GM12864 (cell line): ENCODE measurements at places on chromosomes 1 and 21.

GRCh38 chr1:232319072-232319471 lies 310.9 kb downstream of the SIPA1L2 start:
- no peak for DNase-seq

DNA sequence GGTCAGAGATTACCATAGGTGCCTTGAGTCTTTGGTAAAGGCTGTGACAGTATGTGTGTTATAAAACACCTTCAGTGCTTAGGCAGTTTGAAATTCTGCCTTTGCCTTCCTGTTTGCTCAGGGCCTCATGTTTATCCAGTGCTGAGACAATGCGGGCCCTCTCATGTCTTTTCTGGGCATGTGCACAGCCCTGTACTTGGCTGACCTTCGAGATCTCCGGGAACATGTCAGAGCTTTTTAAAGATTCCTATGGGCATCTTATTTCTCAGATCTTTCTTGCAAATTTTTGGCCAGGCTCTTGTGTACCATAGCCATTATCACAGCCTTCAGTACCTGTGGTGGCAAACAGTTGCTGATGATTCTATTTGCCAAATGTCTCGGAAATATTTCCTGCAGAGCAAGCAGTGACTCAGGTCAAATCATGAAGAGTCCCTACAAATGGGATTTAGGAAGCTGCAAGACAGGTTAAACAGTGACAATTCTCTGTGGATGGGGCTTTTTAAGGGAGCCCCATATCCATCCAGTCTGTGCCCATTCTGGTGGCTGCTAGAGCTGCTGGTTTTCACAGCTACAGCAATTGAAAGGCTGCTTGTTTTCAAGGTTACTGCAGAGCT lies 42.1 kb downstream of the HOOK1 start:
- DNase-seq: no peak

GRCh38 chr1:110443451-110443850 lies 7.5 kb upstream of the PROK1 start:
- DNase-seq: no peak

DNA sequence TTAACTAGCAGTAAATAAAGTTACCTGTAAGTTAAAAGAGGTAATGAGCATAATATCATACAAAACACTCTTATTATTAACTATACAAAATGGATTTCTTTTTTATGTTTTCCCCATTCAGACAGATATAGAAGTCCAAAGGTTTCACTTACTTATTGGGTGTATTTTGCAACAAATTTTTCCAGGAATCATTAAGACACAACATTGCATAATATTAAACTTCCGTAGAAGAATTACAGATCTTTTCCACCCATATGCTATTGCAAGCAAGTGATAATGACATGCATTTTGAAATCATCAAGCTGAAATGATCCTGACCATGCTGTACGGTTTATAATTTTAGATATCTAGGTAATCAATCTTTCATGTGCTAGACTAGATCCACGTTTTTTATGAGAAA lies 957.0 kb downstream of the NCAM2 start:
- DNase-seq: no peak

- no peak for DNase-seq
Observed at GRCh38 chr1:236602171-236602570, 2.1 kb downstream of the HEATR1 start.

- no peak for DNase-seq
Observed at GRCh38 chr1:116415699-116416533, 42.9 kb downstream of the ATP1A1 start.

- DNase-seq: no peak
Observed at GRCh38 chr1:67524143-67525052, 94.2 kb upstream of the SERBP1 start.

- no peak for DNase-seq
Observed at GRCh38 chr21:44730028-44730395, 18.6 kb upstream of the TSPEAR start.

- no peak for DNase-seq
Observed at GRCh38 chr1:212070720-212071302, 35.3 kb downstream of the DTL start.

GRCh38 chr1:173954179-173954578 lies 37.1 kb upstream of the SERPINC1 start:
- DNase-seq: no peak

GRCh38 chr1:68495532-68495931 lies 1.4 kb downstream of the DEPDC1 start:
- no peak for DNase-seq

DNA sequence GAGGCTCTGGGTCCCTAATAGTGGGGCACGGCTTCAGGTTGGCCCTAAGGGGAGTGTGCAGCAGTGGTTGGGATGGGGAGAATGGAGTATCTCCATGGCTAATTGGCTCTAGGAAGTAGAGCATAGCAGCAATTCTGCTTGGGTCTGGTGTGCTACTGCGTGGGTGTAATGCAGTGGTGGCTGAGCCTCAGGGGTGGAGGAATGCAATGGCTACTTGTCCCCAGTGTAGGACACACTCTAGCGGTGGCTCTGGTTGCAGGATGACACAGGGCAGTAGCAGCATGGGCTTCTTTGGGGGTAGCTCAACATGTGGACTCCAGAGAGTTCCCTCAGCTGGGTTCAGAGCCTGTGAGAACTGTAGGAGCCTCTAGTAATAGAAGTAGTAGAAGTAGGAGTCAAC lies 91.2 kb upstream of the FAM78B start:
- DNase-seq: no peak

DNA sequence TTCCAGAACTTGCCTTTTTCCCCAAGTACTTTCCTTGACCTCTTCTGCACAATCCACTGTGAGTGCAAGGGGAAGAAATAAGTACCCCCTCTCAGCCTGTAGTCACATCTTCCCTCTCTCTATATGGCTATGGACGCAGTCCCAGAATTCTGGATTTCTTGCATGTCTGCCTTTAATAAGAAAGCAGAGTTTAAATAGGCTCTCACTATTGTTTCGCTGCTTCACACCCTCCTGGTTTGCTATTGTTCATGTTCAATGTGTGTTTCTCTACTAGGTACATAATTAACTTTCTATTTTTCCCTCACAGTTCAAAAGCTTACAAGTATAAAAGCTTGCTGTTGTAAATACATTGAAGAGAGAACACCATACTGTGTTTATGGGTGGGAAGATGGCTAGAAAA lies 181.5 kb upstream of the C1orf105 start:
- no peak for DNase-seq

- no peak for DNase-seq
Observed at GRCh38 chr1:198491596-198491995, 48.9 kb downstream of the ATP6V1G3 start.

- DNase-seq: no peak
Observed at GRCh38 chr1:19734056-19734455, 65.7 kb downstream of the TMCO4 start.

GRCh38 chr1:85295006-85295431 lies 18.6 kb upstream of the BCL10 start:
- DNase-seq: no peak

GRCh38 chr21:45769294-45769693 lies 125.8 kb downstream of the PCBP3 start:
- no peak for DNase-seq

DNA sequence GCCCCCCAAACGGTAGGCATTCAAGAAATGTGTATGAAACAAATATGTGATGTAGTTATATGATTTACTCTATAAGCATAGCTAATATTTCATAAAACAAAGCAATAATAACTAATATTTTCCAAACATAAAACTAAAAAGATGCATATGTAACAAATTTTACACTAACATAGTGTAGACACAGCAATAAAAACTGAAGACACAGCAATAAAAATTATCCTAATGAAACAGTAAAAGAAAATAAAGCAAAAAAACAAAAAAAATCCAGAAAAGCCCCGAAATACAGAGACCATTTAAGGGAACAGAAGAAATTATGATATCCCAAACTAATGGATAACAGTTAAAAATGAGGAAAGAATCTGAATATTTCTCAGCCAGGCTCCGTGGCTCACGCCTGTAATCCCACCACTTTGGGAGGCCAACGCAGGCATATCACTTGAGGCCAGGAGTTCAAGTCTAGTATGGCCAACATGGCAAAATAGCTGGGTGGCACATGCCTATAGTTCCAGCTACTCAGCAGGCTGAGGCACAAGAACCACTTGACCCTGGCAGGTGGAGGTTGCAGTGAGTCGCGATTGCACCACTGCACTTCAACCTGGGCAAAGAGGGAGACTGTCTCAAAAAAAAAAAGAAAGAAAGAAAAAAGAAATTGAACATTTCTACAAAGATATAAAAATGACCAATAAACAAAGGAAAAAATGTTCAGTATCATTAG lies 38.2 kb upstream of the PSMG1 start:
- no peak for DNase-seq

DNA sequence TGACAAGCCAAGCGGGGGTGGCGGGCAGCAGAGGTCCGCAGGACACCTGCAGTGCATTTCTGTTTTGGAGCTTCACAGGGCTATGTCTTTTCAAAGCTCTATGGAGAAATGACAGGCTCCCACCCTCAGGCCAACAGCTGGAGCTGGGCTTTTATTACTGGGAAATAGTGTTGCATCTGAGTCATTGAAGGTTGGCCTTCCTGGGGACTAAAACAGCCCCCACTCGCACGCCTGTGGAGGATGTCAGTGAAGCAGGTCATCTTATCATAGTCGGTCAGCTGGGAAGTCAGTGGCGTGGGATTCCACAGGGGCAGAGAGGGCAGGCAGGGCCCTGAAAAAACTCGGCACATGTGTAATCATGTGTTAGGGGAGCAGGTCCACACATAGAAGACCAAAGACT lies 55.3 kb downstream of the NTPCR start:
- DNase-seq: no peak

DNA sequence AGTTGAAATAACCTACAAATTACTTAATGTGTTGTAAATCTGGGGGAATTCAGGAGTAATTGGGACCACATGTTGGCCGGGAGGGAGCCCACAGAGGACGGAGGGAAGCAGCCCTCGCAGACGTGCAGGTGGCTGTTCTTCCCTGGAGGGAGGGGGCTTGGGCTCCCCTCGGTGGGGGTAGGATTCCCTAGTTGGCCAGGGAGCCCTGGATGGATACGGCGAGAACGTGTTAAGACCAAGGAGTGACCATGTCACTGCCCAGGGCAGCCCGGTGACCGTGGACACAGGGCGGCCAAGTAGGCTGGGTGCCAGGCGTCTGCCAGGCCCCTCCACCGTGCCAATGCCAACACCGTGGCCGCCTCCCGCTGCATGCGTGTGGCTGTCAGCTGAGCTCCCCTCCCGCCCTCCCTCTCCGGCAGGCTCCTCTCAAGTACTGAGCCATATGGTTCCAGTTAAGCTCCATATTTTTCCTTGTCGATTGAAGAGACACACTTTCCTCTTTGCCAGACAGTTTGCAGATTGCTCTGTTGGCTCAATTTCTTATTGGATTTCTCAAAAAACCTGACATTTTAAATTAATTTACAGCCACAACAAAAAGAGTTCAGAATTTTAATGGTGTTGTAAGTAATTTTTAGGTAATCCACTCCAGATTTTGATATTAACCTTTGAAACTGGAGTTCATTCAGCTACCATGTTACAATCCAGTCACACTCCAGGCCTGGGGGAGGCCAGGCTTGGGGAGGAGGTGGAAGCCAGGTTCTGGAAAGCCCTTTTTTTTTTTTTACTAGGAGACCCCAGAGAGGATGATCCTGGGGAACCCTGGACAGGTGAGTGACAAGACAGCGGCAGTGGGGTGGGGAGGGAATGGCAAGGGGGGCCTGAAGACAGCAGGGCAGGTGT lies 71.2 kb downstream of the CASZ1 start:
- DNase-seq: no peak

DNA sequence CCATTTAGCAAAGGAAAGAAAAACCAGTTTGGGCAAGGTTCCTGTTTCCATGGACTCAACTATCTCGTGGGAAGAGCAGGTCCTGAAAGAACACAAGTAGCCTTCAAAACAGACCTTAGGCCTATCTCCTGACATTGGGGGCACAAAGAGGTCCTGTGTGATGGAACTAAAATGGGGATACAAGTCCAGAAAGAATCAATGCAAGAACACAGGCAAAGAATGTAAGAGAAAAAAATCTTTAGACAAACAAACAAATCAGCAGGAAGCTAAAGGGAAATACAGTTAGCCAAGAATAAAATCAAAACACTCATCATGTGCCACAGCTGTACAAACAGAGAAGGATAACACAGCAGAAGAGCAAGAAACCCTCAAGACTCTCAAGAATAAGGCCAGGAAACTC lies 28.2 kb downstream of the SLC30A10 start:
- no peak for DNase-seq

DNA sequence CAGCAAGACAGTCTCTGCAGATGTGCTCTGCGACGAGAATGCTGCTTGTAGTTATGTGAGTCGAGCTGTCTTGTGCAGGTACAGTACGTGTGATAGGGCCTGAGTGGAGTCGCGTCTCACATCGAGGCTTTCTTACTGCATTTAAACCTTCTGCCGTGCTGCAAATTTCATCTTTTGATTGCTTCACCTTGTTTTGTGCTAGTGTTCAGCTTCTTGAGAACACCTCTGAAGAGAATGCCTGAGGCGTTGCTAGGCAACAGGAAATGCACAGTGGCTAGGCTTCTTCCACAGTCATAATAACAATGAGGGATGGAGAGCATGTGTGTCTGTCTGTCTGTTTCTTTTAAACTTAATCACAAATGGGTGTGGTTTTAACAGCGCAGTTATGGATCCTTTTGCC lies 52.9 kb downstream of the MRPS6 start:
- DNase-seq: no peak

DNA sequence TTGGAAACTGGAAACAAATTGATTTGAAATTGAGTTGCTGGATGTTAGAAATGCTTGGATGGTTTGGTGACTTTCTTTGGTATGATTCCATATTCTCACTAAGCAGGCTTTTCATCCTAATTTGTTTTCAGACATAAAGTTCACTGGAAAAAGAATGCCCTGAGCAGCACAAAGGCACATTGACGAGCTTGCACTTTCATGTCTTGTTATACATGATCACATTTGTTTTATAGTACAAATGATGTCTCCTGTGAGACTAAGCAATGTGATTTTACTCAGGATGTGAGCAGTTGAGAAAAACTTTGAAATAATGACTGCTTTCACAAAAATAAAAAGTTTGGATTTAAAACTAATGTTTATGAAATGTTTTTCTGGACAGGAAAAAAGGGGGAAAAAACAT lies 63.6 kb downstream of the KCNT2 start:
- DNase-seq: no peak

GRCh38 chr1:53070621-53071020 lies 8.6 kb downstream of the PODN start:
- DNase-seq: no peak

GRCh38 chr1:205716371-205717132 lies 33.4 kb downstream of the NUCKS1 start:
- DNase-seq: no peak

GRCh38 chr1:119298687-119299303 lies 69.8 kb upstream of the HAO2 start:
- DNase-seq: no peak

GRCh38 chr1:13901039-13901438 lies 201.1 kb downstream of the PRDM2 start:
- no peak for DNase-seq
